Kidney glomerular epithelial cell (primary cell): ENCODE measurements at places on chromosomes 13 and 19.

- no peak for DNase-seq
These were observed 2.2 kb upstream of the EID2 start for GRCh38 chr19:39542206-39542605.

DNA sequence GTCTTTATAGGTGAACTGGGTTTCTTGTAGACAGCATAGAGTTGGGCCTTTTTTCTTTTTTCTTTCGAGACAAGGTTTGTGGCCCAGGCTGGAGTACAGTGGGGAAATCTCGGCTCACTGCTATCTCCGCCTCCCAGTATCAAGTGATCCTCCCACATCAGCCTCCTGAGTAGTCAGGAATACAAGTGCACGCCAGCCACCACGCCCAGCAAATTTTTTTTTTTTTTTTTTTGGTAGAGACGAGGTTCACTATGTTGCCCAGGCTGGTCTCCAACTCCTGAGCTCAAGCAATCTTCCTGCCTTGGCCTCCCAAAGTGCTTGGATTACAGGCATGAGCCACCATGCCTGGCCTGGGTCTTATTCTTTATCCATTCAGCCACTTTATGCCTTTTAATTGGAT lies 5.1 kb upstream of the CALM3 start:
- DNase-seq, result no peak

- DNase-seq, result no peak
These were observed 11.1 kb downstream of the GJA3 start for GRCh38 chr13:20149762-20150161.

- peak; percentile 97 for DNase-seq
These were observed at the start of gene RPS5 for GRCh38 chr19:58386576-58387337. TSS of gene RPS5 (plus strand) at chr19:58387269. CDS start at chr19:58388138, 869 bp downstream.

DNA sequence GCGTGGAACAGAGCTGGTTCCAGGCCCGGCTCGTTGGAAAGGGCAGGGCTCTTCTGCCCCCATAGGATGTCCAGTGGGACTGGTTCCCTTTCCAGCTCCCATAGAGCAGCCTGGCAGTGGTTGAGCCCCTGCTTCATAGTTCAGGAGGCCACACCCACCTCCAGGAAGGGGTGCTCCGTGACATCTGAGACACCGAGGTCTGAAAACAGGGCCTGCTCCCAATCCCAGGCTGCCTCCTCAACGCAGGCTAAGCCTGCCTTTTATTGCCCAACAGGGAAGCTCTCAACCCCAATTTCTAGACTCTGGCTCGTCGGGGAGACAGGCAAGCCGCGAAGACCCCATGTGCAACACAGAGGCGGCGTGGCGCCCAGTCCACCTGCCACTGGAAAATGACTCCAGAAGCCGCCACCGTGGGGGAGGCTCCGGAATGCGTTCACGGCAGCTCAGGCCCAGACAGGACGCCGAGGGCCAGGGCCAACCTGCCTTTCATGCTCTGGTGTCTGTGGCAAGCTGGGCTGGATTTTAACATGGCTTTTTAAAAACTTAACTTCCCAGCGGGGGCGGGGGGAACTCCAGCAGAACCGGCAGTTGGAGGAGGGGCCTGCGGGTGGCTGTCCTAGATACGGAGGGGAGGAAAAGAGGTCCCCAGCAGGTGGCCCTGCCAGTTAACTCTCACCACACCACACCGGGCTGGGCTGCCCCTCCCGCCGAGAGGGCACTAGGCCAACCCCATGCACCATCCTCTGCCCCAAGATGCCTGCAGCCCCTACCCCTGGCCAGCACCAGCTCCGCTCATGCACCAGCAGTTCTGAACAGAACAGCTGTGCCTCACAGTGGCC lies 17.9 kb upstream of the TINCR start:
- no peak for DNase-seq

GRCh38 chr13:30045916-30046704 lies 195.7 kb upstream of the UBL3 start:
- DNase-seq, result peak; percentile 23

DNA sequence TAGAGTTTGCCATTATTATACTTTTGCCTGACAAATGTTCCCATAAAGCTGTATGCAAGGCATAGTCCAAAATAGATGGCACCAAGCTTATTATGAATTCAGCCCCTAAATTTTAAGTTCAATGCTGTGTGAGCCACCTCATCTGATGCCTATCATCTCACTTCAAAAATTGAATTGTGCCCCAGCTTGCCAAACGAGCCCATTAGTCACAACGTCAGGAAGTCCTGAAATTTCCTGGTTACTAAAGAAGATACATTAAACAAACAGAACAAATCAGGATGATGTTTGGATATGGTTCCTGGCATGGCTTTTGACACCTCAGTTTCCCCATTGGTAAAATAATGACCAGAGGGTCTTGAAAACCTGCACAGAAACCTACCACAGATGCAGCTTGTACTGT lies 147.5 kb upstream of the SOX21 start:
- DNase-seq, result no peak

- no peak for DNase-seq
These were observed 136.3 kb upstream of the CSNK1A1L start for GRCh38 chr13:37241786-37242185.

DNA sequence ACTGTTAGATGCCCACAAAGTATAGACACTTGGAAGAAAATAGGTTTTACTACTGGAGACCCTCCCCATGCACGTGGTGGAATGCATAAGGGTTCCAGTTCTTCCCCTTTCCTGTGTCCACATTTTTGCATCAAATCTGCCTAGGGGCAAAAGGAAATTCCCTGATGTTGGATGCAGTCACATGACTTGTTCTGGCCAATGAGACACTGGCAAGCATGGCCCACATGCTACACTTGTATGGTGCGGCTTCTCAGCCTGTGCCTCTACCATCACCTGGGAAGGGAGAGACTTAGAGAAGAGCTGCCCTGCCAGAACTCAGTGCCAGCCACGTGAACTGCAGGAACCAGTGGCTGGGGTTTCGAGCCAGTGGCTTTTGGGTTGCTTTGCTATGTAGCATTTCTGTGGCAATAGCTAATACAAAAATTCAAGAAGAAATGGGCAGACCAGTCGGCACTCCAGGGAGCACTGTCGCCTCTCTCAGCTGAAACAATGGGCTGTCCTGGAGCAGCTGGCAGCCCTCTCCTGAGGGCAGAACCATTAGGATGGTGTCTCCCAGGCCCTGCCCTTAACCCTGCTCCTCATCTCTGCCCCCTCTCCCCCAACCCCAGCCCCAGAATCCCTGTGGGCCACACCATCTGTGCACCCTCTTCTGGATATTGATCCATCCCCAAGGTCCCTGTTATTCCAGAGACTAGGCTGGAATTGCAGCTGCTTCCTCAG lies 634.0 kb downstream of the UQCRFS1 start:
- no peak for DNase-seq

- peak; percentile 94 for DNase-seq
These were observed 379.9 kb downstream of the LIG4 start for GRCh38 chr13:107835339-107836018.

DNA sequence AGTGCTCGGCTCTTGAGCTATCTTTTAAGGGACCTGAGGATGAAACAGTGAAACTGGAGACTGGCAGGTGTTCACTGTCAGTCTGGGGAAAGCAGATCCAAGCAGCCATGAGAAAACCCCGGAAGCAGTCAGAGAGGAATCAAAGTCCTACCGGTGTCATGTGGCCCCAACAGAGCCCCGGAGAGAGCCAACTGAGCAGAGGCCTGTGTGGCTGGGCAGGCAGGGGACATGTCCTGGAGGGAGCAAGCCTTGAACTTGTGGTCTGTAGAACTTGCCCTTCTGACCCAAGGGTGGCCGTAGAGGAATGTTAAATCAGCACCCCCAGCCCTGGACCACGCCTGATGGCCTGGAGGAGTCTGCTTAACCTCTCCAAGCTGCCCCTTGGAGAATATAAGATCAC lies 113.7 kb upstream of the ZNF507 start:
- DNase-seq, result no peak

- DNase-seq, result no peak
These were observed 43.7 kb downstream of the TSSK6 start for GRCh38 chr19:19471682-19472081.
